ENCODE measurements at places on chromosomes 1 and 21.

DNA sequence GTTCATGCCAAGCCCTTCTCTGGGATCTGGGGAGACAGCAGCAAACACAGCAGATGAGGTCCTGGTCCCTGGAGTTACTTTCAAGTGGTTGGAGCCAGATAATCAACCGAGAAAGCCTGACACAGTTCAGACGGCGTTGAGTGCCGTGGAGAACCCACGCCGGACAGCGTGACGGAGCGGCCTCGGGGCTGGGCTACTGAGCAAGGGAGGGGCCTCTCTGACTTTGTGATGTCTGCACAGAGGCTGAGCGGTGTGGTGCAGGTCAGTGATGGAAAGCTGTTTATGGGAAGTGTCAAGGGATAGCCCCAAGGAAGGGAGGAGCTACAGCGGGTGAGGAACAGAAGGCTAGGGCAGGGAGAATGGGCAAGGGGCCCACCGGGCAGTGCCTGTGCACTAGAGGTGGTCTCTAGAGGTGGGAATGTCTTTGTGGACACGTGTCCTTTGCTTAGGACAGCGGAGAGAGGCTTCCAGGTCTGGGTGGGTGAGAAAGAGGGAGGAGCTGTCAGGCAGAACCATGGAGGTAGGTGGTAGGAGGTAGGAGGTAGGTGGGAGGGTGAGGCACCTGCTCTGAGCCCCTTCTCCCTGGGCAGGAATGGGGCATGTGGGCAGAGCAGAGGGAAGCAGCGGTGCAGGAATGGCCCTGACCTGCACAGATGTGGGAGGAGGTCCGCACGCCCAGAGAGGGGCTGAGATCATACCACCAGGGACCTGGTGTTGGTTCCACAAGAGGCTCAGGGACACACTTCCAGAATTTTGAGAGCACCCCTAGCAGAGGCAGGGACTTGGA is 62.8 kb downstream of the RUNX3 start:
- DNase-seq = no peak

DNA sequence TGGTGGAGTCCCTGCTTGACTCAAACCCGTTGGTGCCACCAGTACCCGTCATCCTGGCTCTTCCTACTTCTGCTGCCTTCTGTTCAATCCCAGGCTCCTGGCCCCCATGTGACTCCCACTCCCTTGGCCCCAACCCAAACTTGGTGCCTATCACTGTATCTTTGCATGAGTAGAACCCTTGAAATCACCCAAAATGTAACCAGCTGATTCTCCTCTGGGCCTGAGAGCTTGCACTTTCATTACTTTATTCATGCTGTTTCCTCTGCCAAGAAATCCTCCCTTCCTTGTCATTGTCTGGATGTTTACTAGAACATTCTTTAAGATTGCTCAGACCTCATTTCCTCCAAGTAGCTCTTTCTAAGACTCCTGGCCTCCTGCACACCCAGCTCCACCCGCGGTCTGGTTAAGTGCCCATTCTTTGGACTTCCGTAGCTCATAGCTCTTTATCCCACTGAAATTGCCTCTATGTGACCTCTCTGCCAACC is 15.7 kb downstream of the PTAFR start:
- no peak for DNase-seq

DNA sequence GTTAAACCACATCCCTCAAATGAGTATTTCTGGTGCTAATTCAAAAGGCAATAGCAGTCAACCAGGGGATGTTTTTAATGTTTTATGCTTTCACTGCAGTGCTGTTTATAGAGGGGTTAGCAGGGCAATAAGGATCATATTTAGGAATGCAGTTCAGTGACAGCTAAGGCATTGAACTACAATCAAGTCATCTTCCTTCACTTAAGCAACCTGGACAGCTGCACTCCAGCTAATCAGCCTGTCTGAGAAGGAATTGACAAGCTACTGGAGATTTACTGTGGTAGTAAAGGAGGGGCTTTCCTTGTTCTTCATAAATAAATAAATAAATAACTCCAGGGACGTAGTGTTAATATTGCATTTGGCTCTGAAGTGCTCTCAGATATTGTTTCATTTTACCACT is 93.9 kb downstream of the DAB1 start:
- DNase-seq = no peak

DNA sequence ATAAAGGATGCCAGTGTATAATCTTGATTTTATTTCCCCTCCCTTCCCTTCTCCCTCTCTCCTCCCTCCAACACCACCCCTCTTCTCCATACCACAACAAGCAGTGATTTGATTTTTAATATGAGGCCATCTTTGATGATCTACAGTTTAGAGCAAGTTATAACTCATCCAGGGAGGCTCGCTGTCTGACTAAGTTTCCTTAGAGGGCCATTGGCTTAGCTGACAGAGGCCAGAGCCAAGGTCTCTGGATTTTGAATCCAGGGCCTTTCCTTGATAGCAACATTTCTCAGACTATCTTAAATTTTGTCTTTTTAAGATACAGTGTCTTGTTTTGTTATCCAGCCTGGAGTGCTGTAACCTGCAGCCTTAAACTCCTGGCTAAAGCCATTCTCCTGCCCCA is 431.0 kb upstream of the USP24 start:
- DNase-seq = no peak

- DNase-seq = no peak
Measured at GRCh38 chr1:237482777-237483176, 407.9 kb downstream of the ZP4 start.

- no peak for DNase-seq
Measured at GRCh38 chr1:110990541-110990940, 26.8 kb upstream of the LRIF1 start.

GRCh38 chr1:101290922-101291561 is 54.2 kb downstream of the S1PR1 start:
- DNase-seq = no peak

GRCh38 chr1:25487628-25488027 is 55.8 kb upstream of the LDLRAP1 start:
- DNase-seq = no peak

DNA sequence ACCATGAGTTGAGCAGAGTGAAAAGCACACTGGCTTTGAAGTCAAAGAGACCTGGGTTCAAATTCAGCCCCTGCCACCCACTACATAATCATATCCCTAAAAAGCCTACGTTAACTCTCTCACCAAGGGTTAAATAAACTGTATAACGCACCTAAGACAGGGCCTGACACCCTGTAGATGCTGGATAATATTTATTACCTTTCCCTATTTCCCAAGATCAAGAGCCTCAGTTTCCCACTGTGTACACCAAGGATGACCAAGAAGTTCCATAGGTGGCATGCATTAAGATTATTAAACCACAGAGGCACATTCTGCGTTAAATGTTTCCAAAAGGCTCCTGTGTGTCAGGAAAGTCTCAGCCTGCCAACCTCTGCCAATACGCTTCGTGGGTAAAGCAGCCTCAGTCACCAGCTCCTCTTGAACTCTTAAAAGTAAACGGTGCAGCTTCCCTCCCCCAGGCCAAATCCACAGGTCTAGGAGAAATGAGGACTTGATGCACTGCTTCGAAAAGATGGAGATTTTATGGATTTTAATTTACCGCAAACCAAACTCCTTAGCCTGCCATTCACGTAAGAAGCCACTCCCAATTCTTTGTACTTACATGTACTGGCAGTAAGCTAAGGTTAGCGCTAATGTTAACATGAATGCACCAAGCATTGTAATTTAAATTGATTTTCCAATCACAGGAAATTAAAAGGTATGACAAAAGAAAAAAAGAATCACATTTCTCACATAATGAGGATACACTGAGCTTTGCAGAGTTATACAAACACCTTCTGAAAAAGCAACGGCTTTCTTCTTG is 2.6 kb downstream of the USP24 start:
- DNase-seq = no peak

GRCh38 chr1:90881034-90881433 is 140.8 kb downstream of the ZNF644 start:
- no peak for DNase-seq

GRCh38 chr1:3498986-3499385 is 44.5 kb downstream of the ARHGEF16 start:
- DNase-seq = no peak

GRCh38 chr21:14251336-14251735 is 35.4 kb downstream of the RBM11 start:
- DNase-seq = no peak

DNA sequence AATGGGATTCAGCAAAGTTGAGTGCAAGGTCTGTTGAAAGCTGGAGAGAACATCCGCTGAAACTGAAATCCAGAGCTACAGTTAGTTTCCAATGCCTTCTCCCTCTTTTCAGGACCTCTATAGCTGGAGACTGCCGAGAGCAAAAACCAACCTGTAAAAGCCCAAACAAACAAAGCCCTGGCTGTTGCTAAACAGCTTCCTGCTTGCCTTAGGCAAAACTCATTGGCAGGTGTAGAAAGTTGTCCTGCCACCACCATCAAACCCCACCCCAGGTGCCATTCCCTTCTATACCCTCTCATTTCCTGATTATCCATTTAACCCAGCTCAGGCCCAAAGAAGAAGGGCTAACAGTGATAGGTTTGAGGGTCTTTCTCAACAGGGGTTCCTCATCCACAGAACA is 24.7 kb downstream of the SCYL3 start:
- no peak for DNase-seq
